ENCODE measurements at places on chromosomes 2 and 18. TPM values are rescaled to one million over a fixed set of nuclear protein-coding genes. Genes with fewer than 3 reads are reported as not detected.

Gene STEAP3
- 12.3 TPM for total RNA-seq

Gene SERPINB13
- total RNA-seq: not detected

Gene PROKR1
- not detected for total RNA-seq

Gene FN1
- 50.4 TPM for total RNA-seq

Gene CABLES1
- total RNA-seq: 1.5 TPM
